CD4-positive, alpha-beta T cell (primary cell): ENCODE measurements at places on chromosomes 11 and 22.

GRCh38 chr11:115919341-115920091 lies 415.3 kb upstream of the CADM1 start:
- DNase-seq, result no peak

DNA sequence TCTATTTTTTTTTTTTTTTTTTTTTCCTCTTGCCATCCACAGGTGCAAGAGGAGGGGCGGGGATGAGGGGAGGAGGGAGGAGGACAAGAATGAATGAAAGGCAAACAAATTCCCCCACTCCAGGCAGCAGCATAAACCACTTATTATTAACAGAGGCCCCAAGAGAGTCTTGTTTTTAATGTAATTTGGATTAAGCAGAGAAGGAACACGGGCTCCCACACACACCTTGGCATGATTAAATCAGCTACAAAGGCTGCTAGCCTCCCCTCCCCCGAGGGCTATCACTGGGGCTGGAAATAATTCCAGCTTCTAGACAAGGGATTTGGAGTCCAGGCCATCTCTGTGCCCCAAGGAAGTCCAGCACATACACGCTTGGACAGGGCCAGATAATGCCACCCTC lies 93.4 kb upstream of the DRD2 start:
- DNase-seq, result no peak

- no peak for DNase-seq
Observed at GRCh38 chr11:96188243-96189006, 154.6 kb downstream of the MAML2 start.

DNA sequence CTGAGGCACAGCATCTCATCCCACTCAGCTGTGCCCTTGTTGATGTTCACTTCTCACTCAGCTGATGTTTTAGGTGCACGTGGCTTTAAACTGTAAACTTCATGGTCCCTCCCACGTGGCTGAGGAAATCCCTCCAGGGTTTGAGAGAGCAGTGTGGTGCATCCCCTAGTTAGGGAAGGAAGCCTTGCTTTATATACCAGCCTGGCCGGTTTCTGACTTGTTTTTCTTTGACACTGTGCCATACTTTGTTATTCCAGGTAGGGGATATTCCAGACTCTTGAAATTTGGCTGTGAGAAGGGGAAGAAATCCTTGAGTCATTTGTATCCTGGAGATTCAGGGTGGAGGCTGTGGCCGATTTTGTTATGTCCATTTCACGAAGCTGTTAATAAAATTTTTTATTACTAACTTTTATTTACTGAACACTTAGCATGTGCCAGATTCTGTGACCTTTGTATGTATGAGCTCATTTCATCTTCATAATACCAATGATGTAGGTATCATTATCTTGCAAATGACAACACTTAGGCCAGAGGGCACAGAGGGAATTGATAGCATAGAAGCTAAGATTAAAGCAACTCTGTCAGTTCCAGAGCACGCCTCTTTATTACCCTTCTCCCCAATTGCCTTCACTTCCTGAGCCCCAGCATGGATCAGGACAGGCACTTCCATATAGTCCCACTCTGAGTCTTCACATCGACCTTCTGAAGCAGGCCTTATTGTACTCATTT lies 116.6 kb downstream of the NAV2 start:
- no peak for DNase-seq

- DNase-seq, result no peak
Observed at GRCh38 chr11:2821891-2822290, 63.7 kb downstream of the CDKN1C start.

GRCh38 chr11:125358254-125358840 lies 137.7 kb downstream of the FEZ1 start:
- DNase-seq, result no peak

GRCh38 chr11:1546077-1546535 lies 26.0 kb downstream of the DUSP8 start:
- no peak for DNase-seq

- DNase-seq, result no peak
Observed at GRCh38 chr11:78231962-78232501, 43.3 kb downstream of the USP35 start.

GRCh38 chr11:127943763-127944162 lies 643.6 kb downstream of the ETS1 start:
- no peak for DNase-seq

GRCh38 chr11:116177521-116178210 lies 595.1 kb downstream of the BUD13 start:
- no peak for DNase-seq
